ENCODE measurements at places on chromosomes 13 and 19.

GRCh38 chr13:98158172-98158899 is 15.4 kb downstream of the FARP1 start:
- no peak for DNase-seq

DNA sequence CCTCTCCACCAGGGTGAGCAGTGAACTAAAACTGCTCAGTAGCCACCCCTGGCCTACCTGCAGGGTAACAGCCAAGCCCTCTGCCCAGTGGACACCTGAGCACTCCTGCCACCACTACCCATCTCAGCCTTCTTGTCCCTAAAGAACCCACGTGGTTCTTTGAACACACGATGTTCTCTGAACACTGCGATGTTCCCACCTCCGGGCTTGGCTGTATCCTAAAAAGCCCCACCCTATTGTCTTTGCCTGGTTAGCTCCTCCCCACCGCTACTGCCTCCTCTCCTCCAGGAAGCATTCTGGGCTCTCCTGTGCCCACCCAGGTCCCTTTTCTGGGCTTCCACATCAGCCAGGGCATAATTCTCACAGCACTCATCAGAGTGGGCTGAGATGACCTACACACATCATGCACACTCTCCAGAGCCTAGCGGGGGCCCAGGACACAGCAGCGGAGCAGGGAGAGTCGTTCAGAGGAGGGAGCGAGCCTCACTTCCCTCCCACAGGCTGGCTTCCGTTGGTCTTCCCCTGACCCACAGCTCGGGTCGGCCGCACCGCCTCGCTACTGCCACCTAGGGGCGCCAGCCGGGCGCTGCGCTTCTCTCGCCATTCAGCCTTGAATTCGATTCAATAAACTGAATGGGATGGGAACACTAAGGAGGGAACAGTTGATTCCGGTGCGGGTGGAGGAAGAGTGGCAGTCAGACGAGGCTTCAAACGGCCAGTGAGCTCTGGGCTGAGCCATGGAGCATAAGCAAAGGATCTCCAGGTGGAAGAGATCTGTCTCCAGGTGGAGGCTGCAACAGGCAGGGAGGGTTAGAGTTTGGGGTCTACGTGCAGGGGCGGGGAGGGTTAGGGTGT is 3.2 kb downstream of the ELAVL1 start:
- DNase-seq: peak; percentile 36

DNA sequence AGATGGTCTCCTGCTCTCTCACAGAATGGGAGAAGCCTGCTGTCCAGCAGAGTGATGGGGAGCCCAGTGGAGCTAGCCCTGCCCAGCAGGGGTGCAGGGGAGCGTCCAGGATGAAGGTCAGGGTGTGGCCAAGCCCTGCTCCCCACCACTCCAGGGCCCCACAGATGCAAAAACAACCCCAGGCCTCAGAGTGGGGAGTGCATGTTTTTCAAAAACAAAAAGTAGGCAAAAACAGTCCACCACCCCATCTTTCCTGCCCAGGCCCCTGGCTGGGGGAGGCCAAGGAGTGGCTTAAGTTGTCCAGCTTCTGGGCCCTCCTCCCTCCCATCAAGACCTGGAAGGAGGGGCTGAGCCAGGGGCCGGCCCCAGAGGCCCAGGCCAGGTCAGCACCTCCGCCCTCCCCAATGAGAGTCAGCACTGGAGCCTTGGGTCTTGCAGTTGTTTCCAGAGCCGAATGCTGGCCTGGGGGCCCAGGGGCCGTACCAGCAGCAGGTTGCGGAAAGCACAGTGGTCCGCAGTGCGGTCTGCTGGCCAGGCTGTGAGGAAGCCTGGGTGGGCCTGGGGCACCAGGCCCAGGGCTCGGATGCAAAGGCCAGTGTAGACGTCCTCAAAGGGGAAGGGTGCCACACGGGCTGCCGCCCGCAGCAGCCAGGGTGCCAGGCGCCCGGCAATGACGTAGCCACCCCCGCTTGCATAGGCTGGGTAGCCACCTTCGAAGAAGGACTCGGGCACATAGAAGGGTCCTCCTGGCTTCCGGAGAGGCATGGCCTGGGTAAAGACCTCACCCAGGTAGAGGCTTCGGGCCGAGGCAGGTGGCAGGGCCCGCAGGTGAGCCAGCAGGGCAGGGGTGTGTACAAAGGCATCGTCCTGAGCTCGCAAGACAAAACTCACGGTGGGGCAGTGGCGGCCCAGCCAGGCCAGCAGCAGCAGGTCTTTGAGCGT is 1.7 kb downstream of the B3GNT8 start:
- no peak for DNase-seq

DNA sequence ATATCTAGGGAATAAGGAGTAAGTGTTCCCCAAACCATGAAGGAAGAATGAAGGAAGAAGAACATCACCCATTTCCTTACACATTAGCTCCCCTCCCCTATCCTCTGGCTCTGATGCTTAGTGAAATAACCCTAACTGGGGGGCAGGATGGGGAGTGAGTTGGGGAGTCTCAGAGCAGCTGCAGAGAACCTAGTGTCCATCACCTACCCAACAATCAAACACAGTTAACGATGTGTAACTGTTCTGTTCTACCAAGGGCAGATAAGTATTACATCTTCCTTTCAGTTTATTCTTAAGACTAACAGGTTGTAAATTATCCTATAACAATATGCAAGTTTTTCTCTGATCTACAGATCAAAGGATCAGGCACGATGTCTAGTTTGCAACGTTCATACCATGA is 12.8 kb downstream of the ELF1 start:
- DNase-seq: no peak

Data from hippocampal formation (tissue), 2 donors.